ENCODE measurements at places on chromosomes 2 and 18.

GRCh38 chr2:46537046-46537445 is 57.7 kb downstream of the TMEM247 start:
- no peak for DNase-seq

GRCh38 chr2:109494351-109494750 is 119.4 kb downstream of the SEPTIN10 start:
- DNase-seq, result no peak

DNA sequence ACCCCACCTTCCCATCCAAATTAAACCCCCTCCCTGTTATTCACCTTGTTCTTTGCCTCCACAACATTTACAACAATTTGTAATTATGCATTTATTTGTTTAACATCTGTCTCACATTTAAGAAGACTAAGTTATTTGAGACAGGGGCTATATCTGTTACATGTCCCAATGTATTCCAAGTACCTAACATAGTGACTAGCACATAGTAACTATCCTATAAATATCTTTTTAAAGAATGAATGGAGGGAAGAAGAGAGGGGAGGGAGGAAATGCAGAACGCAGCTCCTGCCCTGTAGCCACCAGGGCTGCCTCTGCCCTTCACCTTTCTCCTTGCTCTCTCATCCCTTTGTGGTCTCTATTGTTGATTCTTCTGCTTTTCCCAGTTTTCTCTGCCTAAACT is 40.6 kb downstream of the HDHD2 start:
- no peak for DNase-seq

DNA sequence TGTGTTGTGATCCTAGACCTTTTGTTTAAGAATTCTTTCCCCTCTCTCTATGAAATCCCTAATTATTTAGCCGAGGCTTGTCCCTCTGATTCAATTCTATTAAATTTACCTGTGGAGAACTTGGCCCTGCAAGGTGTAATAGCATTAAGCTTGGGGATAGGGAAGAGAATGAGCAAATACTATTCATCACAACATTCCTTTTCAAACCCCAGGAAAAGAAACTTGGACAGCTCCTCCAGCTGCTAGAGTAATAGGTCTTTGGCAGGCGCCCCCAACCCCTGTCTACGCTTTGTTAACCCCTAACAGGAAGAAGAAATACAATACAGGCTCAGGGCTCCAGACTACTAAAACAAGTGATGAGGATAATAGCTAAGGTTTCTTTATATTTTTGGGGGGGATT is 957.0 kb downstream of the CPS1 start:
- DNase-seq, result no peak

DNA sequence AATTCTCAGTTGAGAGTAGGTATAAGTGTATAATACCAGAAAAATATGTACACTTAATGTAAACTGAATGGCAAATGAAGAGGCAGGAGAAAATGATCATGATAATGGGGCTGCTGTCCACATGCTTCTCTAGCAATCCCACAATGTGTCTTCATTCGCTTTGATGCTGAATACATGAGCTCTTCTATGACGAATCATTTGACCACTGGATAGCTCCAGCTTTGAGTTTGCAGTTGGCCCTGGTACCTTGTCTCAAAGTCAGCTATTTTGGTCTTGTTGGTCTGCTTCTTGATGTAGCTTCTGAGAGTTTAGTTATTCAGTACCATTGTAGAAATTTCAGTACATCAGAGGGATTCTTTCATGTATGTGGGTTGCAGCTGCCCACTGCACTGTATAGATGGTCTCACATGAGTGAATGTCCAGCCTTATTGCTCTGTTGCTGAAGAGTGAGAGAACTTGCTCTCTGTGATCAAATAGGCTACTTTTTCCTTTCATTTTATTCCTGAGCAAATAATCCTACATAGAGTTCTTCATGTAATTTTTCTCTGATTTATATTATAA is 105.1 kb downstream of the TTC27 start:
- DNase-seq, result no peak

GRCh38 chr2:195898505-195899191 is 170.0 kb downstream of the DNAH7 start:
- DNase-seq, result no peak

GRCh38 chr2:119862127-119862889 is 102.6 kb downstream of the PTPN4 start:
- DNase-seq, result no peak

- DNase-seq, result no peak
These were observed 11.3 kb upstream of the YPEL5 start for GRCh38 chr2:30135541-30135940.

DNA sequence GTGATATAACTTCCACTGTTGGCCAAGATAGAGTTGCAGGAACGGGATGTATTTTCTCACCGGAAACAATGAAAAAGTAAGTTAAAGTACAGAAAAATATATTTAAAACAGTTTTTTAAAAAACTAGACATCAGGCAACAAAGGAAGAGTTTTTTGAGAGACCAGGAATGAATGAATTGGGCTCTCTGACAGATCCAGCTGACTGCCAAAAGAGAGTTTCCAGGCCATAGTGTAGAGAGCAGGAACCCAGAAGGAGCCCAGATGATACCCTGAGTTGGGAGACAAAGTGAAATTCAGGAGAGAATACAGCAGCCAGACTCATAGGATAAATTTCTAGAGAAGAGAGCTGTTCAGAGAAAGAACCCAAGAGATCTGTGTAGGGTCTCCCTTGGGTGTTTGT is 362.6 kb upstream of the SMIM21 start:
- no peak for DNase-seq

DNA sequence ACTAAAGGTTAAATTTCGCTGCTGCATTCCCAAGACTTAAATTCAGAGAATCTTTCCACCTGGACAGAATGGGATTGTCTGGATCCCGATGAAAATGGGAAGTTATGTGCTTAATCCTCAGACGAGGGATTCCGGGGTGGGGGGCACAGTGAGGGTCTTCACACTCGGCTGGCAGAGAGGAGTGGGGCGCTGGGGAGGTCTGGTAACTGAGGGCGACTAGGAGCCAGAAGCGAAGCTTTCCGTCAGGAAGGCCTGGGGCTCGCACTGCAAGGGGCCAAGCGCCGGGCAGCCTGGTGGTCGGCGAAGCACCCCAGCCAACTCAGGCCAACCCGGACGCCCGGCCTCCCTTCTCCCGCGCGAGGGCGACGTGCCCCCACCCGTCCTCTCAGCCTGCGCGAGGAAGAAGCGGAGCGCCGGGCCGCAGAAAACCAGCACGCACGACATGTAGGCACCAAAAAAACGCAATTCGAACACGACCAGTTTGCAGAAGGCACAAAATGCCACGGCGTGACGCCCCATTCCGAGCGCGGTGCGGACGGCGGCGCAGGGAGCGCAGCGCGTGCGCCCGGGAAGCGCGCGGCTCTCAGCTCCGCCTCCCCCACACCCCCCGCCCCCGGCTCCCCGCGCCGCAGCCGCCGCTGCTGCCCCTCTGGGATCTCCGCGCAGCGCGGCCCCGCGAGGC is 188.1 kb downstream of the ZEB2 start:
- DNase-seq, result no peak

DNA sequence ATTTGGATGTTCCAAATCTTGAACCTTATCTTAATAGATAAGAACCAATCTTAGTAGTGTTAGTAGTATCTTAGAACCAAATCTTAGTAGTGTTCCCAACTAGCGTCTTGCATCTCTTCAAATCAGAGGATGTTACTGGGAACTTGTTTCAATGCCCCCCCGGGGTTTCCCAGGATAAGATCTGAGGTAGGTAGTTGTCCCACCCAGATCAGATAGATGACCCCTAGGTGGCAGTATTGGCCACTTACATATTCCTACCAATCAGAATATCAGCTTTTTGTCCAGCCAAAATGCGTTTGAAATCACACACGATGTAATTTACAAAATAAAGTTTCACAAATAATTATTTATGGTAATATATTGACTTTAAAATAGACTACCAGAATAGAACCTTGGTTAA is 314.8 kb downstream of the MBD2 start:
- no peak for DNase-seq

GRCh38 chr18:58362027-58362575 is 266.8 kb downstream of the ALPK2 start:
- DNase-seq, result no peak

DNA sequence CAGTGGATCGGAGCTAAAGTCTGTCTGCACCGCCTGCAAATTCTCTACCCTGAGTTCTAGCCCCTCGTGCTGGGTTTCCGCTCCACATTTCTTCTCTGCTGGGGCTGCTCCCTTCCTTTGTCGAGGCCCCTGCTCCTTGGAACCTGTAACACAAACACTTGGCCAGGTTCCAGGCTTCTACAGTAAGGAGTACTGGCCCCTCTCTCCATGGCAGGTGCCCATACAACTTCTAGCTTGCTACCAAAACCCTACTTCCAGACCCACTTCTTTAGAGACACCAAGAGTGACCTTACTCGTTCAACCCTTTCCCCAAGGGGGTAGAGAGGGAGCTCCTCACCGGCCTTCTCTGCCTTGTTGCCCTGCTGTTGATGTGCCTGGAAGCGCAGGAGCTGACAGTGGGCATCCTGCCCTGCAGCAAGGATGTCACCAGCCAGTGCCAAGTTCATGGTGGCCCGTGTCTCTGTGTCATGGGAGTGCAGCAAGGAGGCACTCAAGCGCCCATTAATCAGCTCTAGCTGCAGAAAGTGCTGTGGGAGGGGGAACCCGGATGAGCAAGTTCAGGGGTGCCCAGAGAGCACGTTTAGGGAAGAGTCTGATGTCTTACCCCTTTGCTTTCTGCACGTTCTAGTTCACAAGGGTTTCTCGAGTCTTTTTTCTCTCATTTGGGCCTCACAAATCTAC is 1.1 kb downstream of the PREB start:
- DNase-seq, result no peak

GRCh38 chr18:79520478-79521390 is 125.0 kb downstream of the NFATC1 start:
- no peak for DNase-seq

- DNase-seq, result no peak
These were observed 164.1 kb downstream of the FHOD3 start for GRCh38 chr18:36461551-36461987.

- no peak for DNase-seq
These were observed 7.6 kb upstream of the ASB18 start for GRCh38 chr2:236271851-236272250.

GRCh38 chr2:145919477-145919876 is 1399.6 kb upstream of the ZEB2 start:
- DNase-seq, result no peak

DNA sequence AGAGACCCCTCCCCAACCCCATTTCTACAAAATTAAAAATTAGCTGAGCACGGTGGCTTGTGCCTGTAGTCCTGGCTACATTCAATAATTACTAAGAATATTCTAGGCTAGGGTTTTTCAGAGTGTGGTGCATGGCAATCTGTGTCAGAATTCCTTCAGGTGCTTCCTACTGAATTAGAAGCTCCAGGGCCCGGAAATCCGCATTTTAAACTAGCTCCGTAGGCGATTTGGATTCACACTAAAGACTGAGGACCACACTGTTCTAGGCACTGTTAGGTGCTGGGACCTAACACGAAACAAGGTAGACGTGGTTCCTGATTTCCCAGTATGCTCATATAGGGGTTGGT is 628 bp upstream of the ZFAND2B start:
- DNase-seq, result no peak

DNA sequence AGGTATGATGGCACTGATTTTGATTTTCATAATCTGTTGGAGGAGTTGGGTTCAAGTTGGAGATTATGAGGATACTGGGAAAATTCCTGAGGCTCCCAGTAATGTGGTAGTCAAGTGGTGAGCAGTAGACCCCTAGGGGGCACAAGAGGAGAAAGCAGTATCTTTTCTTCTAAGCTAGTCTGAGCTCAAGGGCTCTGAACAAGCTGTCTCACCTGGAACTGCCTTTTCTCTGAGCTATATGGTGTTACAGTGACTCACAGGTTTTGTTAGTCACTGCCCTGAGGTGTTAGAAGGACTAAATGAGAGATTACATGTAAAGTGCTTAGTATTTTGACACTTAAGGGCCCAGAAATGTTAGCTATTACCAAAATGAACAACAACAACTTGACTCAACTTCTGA is 42.2 kb downstream of the CD302 start:
- no peak for DNase-seq

DNA sequence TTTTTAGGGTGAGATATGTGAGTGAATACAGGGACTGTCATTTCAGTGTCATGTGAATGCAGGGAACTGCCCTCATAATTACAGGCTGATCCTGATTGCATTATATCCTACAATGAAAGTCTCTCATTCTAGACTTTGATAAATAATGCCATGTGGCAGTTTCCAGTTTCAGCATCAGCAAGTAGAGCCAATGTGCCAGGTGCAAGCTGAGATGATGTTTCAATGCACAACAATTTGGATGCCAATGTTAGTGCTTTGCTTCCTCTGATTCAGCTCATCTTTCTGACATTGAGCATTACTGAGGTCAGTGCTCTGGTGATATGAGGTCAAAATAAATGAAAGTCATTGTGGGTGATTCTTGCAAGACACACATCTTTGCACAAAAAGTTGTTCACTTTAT is 63.7 kb upstream of the TFPI start:
- no peak for DNase-seq

DNA sequence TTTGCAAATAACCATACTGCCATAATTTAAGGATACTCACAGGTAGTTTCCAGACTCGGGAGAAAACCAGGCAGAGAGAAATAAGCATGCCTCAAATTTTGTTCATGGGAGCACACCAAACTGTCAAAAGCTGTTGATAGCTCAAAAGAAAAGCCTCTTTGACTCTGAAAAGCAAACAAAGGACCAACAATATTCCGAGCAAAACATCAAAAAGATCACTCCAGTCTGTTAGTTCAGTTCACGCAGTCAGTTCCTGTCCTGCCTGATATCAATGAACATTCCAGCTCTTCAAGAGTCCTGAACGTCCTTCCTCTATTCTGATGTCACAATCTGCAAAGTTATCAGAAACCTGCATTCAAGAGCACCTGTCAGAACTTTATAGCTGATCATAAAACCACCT is 78.7 kb downstream of the RRM2 start:
- DNase-seq, result no peak

- DNase-seq, result no peak
These were observed 46.9 kb downstream of the CABYR start for GRCh38 chr18:24185805-24186204.

DNA sequence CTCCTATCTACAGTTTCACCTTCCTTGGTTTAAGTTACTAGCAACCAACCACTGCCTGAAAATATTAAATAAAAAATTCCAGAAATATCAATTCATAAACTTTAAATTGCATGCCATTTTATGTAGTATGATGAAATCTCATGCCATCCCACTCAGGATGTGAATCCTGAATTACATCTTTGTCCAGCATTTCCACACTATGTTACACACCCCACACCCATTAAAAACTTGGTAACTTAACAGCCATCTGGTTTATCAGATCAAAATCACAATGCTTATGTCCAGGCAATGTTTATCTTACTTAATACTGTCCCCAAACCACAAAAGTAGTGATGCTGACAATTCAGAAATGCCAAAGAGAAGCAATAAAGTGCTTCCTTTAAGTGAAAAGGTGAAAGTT is 21.6 kb downstream of the CUL3 start:
- no peak for DNase-seq

- no peak for DNase-seq
These were observed 66.5 kb downstream of the SLC40A1 start for GRCh38 chr2:189514104-189514503.

DNA sequence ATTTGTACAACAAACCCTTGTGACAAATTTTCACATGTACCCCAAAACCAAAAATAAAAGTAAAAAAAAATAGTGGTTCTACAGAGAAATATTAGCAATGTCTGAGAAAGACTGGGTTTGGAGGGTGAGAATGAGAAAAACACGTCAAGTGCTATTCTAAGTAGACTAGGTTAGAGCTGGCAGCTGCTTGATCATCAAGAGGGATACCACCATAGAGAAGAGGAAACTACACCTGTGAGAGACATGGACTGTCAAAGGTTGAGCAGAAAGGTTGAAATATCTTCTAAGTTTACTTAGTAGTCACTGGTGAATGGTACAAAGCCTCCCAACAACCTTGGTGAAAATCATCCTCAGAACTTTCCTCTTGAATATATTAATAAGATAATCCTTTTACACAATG is 126.9 kb upstream of the ITGA4 start:
- no peak for DNase-seq
